ENCODE measurements at places on chromosomes 5 and 9.

DNA sequence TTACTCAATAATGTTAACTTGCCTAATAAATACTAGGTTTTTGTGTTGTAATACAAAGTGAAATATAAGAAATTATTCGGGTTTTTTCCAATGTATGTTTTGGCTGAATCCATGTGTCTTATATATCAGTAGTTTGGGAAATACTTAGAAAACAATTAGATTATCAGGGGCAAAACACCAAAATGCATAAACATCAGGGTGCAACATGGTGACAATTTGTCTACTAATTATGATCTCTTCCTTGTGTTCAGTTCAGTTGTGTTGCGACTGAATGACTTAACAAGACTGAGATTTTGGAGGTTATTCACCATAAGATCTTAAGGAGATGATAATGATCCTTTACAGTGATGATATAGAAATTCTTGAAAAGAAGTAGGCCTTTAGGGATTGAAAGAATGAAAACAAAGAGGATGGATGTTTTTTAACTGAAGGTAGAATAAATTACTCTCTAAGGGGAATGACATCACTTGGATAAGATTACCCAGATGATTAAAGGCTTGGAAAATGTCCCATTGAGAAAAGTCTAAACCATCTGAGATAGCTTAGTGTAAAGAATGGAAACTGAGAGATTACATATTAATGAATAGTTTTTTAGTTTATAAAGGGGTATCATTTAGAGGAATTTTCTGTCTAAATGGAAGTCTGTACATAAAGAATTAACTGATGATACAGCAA, 415.8 kb downstream of the SPATA31D1 start:
- peak; percentile 73 for DNase-seq

- DNase-seq = peak; percentile 100
These were observed at the start of gene TPRN for GRCh38 chr9:137200311-137201204. Gene TPRN, minus strand, starts transcription at chr9:137200741. Its CDS starts 30 bp downstream, at chr9:137200711.

DNA sequence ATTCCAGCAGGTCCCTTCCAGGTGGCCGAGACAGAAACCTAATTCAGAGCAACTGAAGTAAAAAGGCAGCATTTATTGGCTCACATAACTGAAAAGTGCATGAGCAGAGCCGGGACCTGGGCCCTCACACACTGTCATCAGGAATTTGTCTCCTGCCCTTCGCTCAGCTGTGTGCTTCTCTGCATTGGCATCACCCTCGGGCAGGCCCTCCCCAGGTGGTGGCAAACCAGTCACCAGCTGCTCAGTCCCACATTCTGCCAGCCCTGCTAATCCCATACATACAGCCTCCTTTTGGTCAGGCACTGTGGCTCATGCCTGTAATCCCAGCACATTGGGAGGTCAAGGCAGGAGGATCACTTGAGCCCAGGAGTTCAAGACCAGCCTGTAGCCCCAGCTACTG, 11.5 kb upstream of the CPLX2 start:
- no peak for DNase-seq

DNA sequence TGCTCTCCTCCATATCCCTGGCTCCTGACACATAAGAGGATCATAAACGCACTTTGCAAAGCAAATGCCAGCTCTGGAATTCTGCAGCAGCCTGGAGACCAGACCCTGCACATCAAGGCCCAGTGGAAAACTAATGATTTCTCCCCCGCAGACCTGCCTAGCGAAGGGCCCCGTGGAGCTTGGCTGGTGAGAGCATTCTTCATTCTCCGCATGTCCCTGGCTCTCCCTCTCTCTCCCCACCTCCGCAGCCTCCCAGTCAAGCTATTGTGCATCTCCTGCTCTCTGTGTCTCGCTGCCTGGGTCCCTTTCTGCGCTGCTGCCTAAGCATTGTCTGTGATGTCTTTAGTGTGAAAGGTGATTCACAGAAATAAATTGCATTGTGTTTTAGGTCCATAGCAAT, 46.7 kb downstream of the GRIA1 start:
- no peak for DNase-seq

DNA sequence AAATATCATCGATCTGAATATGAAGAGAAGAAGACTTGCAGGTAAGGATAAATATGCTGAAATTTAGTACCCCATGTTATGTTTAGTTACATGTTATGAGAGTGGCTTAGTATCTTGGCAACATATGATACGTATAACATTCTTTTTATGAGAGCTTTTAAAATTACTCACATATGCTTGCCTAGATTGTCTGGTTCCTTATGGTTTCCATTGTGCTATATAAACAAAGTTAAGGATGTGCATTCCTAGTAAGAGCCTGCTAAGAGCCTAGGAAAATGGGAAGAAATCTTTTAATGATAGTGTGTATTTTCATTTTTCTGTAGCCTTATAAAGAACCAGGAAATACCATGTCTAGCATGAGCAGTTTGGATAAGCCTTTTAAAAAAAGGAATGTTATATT, 112.0 kb upstream of the KCNN2 start:
- DNase-seq = peak; percentile 89

Data from fibroblast of skin of right biceps (primary cell).